Anterior cingulate cortex (tissue), 58 donors: ENCODE measurements at places on chromosomes 13 and 19.

DNA sequence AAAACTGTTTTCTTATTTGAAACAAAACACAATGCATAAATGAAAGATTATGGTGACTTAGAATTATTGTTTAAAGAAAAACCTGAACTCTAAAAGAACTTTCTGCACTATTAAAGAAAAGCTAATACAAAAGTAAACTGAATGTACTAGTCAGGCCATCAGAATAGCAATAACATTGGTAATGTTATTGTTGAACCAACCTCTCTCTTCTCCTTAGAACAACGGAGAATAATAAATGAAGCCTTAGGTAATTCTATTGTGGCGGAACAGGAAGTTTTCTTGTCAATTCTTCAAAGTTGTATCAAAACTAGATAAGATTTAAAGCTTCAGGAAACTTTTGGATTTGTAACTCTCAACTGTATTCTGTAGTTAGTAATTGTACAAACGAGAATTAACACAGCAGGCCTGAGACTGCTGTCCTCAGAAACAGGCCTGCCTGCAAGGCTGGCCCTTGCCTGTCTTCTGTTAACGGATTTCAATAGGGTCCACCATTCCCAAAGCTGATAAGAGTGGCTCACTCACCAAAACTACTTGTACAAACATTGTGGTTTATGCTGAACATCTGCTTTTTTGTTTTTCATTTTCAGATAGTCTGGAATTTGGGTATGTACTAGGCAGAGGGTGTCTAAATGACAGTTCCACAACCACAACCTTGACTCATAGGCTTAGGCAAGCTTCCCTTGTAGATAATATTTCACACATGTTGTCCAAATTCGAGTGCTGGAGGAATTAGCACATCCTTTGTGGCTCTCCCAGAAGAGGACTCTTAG lies 825.8 kb downstream of the GPC5 start:
- no peak for DNase-seq

- no peak for DNase-seq
These were observed 10.1 kb upstream of the INSL3 start for GRCh38 chr19:17831419-17831888.

GRCh38 chr13:20824762-20825476 lies 51.2 kb upstream of the EEF1AKMT1 start:
- DNase-seq, result no peak

- peak; percentile 81 for DNase-seq
These were observed 13.7 kb downstream of the SMIM24 start for GRCh38 chr19:3466635-3467034.

- peak; percentile 62 for DNase-seq
These were observed 770 bp upstream of the KMT2B start for GRCh38 chr19:35716801-35717664.

- DNase-seq, result no peak
These were observed 857.0 kb upstream of the SPRY2 start for GRCh38 chr13:81197966-81198365.

- no peak for DNase-seq
These were observed 238.0 kb downstream of the LHFPL6 start for GRCh38 chr13:39364947-39365468.

GRCh38 chr19:42468273-42468796 lies 25.6 kb upstream of the CXCL17 start:
- no peak for DNase-seq

DNA sequence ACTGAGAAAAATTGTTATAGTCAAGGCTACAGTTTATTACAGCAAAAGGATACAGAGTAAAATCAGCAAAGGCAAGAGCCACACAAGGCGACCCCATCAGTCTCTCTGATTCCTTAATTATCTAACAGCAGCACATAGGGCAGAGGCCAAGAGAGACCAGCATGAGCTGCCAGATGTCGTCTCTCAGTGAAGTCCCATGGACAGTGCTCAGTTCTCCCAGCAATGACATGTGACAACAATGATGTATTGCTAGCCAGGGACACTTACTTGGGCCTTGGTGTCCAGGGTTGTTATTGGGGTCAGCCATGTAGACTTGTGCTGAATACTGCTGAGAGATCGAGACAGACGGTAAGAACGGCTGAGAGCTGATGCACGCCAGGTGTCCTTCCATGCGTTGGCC lies 22.3 kb downstream of the ZSWIM9 start:
- no peak for DNase-seq

DNA sequence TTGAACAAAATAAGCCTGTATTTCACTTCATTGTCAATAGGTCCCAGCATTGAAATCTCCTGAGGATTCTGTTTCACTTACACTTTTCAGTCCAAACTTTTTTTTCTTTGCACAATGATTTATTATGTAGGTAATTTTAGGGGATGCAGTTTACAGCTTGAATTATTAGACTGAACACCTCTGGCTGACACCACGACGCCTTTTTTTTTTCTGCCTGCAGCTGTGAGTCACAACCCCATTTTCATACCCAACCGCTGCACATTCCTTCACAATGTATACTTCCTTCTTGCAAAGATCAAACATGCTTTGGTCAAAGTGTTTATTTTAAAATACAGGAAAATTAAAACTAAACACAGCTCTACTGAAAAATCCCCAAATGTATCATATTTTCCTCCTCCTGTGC lies 11.4 kb downstream of the ZIC2 start:
- DNase-seq, result no peak

DNA sequence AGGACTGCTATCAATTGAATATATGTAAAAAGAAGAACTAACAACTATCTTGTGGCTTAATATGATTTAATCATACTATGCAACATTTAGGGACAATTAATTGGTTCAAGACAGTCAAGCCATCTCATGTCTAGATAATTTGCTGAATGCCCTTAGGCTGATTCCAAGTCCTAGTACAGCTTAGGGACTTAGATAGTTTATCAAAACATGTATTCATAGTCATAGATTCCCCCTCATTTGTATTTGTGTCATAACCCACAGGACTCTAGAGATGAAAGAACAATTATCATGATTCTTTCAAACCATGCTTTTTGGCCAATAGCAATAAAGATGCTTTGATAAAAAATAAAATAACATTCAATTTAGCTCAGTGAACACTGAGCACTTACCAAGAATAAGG lies 607.6 kb downstream of the SLITRK1 start:
- no peak for DNase-seq

DNA sequence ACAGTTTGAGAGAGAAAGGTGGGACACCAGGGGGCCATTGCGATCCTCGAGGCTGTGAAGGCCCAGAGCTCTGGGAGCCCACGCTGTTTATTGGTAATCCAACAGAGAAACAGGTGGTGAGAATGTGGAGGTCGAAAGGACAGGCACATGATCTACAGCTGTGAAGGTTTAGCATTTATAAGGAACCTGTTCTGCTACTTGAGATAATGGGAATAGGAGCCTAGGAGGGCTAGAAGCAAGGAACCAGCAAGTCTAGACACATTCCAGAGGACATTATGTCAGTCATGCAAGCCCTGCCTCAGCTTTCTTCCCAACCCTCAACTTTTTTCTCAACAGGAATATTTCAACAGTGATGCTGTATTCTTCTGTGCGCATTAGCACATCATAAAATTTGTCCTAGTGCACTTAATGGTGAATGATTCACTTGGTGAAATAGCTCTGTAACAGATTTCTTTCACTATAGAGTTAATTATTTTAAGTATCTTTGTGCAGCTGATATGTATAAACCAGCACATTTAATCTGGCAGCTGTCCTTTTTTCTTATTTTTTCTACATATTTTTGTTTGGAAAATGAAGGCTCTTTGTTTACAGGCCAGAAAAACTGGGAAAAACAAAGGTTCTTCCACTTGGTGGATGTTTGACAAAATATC lies 25.4 kb downstream of the ZNF90 start:
- no peak for DNase-seq

DNA sequence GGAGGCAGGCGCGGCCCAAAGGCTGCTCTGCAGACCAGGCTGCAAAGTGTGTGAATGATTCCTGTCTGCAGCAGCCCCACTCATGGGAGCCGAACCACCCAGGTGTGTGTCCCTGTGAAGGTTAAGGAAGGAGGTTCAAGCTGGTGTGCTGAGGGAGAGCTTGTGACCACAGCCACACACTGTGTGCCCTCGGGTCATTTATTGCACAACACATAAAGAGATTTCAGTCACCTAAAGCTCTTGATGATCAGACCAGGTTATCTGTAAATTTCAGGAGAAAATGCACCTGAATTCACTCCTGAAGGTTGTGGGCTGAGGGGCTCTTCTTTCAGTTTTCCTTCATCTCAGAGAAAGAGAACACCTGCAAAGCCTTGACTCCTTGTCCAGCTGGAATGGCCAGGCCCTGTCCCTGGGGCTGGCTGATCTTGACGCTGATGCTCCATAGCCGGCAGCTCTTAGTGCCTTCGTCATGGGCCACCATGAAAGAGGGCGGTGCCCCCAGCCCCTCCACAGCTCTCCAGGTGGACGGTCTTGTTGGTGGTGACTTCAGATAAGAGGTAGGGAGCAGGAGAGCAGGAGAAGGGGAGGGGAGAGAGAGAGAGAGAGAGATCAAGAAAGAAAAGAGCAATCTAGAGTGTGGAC lies 110.8 kb upstream of the C1QTNF9B start:
- DNase-seq, result no peak

DNA sequence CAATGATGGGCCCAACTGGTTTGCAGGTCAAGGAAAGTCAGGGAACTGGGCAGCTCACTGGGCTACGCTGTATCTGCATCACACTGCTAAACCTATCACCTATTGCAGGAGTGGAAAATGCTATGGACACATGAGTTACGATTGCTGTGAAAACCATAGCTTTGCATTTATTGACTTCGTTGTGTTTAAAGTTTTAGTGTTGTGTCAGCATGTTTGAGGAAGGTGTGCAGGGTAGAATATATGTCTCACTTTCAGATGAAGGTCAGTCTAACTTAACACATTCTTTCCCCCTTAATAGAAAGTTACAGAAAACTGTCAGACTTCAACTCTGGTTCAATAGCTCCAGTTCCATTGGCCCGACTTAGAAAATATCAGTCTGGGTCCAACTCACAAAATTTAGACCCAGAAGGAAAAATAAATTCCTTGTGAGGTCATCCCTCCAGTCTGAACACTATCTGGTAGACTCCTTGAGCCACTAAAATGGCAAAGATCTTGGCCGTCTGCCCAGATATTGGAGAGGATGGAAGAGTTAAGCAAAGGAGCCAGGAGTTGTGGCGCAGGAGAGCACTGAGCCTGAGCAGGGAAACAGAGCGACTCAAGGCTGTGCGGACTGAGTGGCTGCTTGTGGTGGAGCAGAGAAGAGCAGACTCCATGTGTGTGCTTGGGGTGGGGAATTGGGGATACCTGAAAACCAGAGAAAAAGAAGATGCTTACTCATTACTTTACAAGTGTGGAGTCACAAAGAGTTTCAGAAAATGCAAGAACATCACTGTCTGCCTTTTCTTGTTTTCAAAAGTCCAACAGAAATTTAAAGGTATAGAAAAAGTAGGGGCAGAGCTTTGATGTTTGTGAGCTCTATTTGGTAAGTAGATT lies 518.5 kb downstream of the FGF9 start:
- DNase-seq, result no peak

GRCh38 chr19:13181747-13182388 lies 31.7 kb downstream of the IER2 start:
- peak; percentile 25 for DNase-seq

- DNase-seq, result no peak
These were observed 3.9 kb downstream of the CIC start for GRCh38 chr19:42272989-42273406.

DNA sequence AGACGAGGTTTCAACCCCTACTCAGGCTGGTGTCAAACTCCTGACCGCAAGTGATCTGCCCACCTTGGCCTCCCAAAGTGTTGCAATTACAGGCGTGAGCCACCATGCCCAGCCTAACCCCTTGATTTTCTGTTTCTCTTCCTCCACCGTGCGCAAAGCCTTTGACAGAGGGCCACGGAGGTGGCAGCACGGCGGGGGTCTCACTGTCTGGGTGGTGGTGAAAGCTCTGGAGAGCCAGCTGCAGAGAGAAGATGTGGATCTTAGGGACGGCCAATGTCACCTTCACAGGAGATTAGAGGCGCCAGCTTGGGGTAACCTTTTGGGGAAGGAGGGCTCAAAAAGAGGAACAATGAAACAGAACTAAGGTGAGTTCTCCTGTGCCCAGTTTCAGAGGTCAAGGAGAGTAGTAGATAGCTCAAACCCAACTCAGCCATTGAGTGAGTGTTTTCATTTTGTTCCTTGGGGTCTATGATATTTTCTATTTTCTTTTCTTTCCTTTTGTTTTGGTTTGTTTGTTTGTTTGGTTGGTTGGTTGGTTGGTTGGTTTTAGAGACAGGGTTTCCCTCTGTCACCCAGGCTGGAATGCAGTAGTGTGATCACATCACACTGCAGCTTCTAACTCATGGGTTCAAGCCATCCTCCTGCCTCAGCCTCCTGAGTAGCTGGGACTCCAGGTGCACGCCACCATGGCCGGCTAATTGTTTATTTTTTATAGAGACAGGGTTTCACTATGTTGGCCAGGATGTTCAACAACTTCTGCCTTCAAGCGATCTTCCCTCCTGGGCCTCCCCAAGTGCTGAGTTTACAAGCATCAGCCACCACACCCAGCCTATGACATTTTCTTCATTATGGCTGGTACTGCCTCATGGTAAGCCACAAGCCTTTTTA lies 37.7 kb downstream of the GPR42 start:
- DNase-seq, result no peak

DNA sequence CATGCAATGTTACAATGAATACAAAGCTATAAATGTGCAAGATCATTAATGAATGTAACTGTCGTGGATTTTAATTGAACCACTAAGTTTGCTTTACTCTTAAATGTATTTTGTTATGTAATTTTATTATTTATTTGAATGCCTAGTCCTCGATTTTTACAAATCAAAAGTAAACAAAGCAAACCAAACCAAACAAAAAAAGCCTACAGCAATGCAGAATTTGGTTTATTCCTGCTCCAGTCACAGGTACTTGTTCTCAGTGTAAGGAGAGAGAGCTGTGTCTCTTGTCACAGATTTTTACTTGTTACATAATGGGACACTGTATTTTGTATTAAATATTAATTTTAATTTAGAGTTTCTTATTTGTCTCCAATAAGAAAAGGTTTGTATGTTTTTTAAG lies 584.3 kb upstream of the SLITRK6 start:
- DNase-seq, result no peak

- DNase-seq, result no peak
These were observed 677.6 kb downstream of the UQCRFS1 start for GRCh38 chr19:28535352-28535775.

DNA sequence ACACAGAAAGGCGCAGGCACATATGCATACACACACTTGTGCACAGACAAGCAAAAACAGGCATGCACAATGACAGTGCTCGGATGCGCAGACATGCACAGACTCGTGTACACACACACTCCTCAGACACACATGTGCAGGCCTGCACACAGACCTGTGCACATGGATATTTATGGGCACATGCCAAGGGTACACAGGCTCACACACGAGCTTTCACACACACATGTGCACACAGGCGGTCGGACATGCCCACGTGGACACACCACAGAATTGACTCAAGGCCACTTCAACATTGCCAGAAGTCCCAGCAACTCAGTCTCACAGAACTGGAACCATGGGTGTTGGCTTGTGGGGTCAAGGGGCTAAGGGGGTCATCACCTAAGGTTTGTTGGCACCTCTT lies 206.8 kb downstream of the URI1 start:
- DNase-seq, result no peak

GRCh38 chr13:98142380-98143156 lies at the start of gene FARP1:
TSS of gene FARP1 (plus strand) at chr13:98143094. CDS start at chr13:98213243, 70,149 bp downstream.
- peak; percentile 36 for DNase-seq
